ENCODE measurements at places on chromosomes 5 and 9. TPM values are rescaled to one million over a fixed set of nuclear protein-coding genes. Genes with fewer than 3 reads are reported as not detected.

PIP5KL1 gene
- total RNA-seq, result 6.8 TPM

IFNK gene
- not detected for total RNA-seq

EXD3 gene
- total RNA-seq, result 14.8 TPM

CEP120 gene
- total RNA-seq, result 24.5 TPM

PTGES gene
- not detected for total RNA-seq

CCL28 gene
- 18.9 TPM for total RNA-seq

FRRS1L gene
- total RNA-seq, result not detected

IFNA13 gene
- not detected for total RNA-seq

GRCh38 chr9:71778085-71778484, 9.8 kb upstream of the CEMIP2 start:
- DNase-seq, result no peak

DNA sequence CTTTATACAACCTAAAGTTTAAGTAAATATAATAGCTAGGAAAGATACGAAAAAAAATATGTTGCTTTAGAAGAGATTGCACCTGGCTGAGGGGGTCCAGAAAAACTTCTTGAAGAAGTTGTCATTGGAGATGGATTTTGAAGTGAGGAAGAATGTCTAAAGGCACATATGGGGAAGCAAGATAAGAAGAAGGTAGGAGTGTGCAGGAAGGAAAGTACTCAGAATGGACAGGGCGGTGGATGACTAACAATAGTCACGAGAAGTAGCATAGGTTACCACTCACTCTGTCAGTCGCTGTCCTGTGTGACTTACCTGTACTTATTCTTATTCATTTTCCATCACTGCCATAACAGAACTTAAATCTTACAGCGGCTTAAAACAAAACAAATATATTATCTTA, 251.6 kb downstream of the GRIA1 start:
- no peak for DNase-seq

- DNase-seq, result no peak
These were observed 119.4 kb upstream of the IQGAP2 start for GRCh38 chr5:76283670-76284069.

GRCh38 chr5:173538654-173539053, 77.8 kb downstream of the BOD1 start:
- no peak for DNase-seq

- DNase-seq, result no peak
These were observed 28.9 kb downstream of the CERT1 start for GRCh38 chr5:75482482-75482881.

GRCh38 chr5:144820278-144820677, 649.6 kb downstream of the KCTD16 start:
- DNase-seq, result no peak

DNA sequence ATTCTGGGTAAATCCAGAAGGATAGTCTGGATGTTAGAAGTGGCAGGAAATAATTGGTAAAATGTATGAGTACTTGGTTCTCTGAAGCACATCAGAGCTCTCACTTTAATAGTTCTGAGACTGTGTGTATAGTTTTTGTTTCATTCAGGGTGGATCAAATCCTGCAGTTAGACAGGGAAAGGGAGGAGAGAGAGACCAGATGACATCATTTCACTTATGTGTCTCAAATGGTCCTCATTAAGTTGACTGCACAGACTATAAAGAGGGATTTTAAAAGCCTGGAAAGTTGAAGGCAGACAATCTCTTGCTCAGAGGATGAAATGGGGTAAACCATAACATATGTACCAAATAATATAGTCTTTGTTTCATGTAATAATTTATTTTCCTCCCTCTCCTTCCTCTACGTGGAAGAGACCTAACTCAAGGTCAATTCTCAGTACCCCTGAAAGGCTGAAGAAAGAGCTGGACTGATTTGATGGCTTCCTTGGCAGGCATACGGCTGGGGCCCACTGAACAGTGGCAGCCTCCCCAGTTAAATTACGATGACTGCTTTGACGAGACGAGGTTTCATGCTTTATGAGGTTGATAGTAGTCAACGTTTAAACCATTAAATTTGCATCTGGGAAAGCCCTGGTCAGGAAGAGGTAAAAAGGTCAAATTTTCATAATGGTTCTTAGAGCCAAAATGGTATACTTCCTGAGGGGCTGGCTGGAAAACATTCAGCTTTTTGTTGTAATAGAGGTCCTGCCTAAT, 395.1 kb upstream of the RPS23 start:
- no peak for DNase-seq

DNA sequence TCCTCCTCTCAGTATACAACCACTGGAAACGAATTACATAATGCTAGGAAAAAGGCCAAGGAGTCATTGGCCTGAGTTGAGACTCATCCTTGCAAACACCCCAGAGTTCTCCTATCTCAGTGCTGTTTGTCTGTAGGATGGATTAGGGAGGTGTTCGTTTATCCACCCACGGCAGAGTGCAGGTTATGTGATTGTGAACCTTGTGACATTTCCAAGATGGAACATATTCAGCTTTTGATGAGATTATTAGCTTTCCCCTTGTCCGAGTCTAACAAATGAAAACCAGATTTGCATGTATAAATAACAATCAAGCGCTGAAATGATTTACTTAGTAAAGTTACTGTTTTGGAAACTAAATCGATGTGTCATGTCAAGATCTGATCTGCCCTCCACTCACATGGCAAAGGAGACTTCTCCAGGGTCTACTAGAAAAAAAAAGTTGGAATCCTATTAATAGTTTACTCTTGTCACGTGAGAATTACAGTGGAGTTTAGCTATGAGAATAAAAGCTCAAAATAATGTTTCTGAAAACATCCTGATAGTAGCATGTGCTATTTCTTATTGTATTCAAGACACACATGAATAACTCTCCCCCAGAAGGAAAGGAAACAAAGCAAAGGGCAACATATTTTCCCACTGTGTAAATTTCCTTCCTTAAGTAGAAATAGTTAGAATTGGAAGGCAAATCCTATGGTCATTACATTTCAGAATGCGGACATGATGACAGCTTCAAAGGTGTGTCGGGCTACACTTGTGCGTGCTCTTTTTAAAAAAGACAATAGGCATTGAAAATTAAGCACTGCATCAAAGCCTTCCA, 600.4 kb downstream of the EBF1 start:
- DNase-seq, result no peak

GRCh38 chr9:27600256-27600655, 27.0 kb upstream of the C9orf72 start:
- no peak for DNase-seq

DNA sequence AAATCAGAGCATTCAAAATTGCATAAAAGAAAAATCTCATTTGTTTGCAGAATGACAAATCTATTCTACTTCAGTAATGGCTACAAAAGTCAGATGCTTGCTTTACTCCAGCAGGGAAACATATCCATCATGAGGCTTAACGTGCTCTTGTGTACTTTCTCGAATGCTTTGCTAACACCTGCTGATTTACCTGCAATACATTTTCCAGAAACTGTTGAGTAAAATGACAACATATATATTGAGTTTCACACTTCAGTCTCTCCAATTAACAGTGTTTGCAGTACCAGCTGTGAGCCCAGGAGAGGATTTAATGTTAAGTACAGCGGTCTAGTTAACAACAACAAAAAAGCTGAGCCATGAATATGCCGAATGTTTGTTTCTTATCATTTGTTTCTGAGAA, 391.5 kb upstream of the SMC2 start:
- DNase-seq, result no peak

GRCh38 chr5:37247036-37247435, 2.1 kb downstream of the CPLANE1 start:
- no peak for DNase-seq

GRCh38 chr5:36240779-36241630, 720 bp downstream of the NADK2 start:
- peak; percentile 35 for DNase-seq

DNA sequence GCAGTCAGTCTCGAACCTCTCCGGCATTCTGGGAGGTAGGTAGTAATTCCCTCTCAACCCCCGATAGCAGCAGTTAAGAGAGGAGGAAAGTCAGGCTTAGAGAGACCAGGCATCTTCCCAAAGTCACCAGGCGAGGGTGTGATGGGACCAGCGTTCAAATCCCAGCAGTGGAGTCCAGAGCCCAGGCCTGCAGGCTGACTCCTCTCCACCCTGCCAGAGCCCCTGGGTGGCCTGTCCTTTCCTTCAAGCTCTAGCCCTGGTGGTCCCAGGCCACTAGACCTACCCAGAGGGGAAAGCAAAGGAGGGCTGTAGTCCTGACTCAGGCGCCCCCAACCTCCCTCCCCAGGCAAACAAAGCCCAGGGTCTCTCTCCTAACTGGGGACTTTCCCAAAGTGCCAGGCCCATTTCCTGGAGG, 4.2 kb upstream of the NR5A1 start:
- DNase-seq, result no peak

DNA sequence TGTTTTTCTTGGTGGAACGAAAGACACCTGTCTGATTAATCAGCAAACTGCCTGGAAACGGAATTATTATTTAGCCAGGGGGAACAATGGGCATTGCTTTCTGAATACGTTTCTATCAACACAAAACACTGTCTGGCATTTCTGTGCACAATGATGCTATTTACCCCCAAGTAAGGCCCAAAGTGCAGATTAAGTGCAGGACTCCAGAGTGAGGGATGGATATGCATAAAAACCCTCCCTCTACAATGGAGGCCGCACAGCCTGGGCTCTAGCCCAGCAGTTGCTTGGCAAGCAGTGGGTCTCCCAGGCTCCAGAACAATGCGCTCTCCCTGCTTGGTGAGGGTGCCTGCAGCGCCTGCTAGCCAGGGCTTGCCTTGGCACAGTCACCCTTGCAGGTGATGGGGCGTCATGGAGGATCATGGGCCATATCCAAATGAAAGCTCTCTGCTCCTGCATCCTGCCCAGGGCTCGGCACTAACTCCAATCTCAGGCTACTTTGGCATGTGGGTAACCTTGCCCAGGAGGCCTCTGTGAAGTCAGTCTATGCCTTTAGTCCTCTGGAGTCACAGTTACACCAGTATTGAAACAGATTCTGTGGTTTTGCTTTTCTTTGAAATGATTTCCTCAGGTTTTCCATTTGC, 11.5 kb upstream of the SPATA24 start:
- DNase-seq, result no peak

GRCh38 chr9:79189511-79189924, 382.2 kb upstream of the TLE4 start:
- DNase-seq, result no peak

GRCh38 chr5:55866485-55866884, 15.3 kb downstream of the IL31RA start:
- no peak for DNase-seq

DNA sequence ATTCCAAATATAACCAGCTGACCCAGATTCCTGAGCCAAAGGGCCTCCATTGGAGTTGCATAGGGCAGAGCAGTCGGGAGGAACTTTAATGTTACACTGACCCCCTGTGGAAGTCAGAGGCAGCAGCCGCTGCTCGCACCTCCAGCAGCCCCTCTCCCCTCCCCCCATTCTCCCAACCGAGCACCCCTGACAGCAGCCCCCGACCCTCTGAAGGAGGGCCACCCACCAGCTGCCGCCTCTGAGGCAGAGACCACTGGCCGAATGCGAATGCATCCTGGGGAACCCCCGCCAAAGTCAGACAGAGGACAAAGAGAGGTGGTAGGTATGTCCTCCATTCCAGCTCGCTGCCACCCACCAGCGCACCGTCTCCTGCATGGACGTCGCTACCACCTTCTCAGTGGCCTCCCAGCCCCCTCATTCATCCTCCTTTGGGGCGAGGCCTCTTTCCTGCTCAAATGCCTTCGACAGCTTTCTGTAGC, 231.0 kb downstream of the CDK5RAP2 start:
- peak; percentile 8 for DNase-seq

DNA sequence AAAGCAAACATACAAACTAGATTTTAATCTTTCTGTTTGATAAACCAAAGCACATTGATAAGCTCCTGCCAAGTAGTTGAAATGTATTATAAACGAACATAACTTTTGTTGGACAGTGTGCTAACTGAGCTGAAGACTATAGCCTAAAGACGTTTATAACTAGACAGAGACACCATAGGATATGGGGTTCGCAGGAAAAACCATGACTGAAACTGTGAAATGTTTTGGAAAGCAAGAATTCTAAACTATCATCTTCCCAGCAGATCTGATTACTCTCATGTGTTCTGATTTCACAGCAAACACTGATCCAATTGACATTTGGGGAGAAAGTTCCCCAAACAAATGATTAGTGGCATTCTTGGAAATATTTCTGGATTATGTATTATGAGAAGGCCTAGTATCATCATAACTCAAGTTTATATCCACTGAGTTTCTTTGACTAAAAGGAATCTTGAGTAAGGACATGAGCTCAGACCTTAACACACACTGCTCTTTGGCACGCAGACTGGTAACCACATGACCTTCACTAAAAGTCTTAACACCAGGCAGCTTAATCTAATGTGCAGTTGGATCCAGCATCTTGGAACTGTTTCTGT, 375.2 kb downstream of the ZNF608 start:
- DNase-seq, result no peak

GRCh38 chr5:180669661-180670060, 20.3 kb upstream of the FLT4 start:
- DNase-seq, result peak; percentile 45

DNA sequence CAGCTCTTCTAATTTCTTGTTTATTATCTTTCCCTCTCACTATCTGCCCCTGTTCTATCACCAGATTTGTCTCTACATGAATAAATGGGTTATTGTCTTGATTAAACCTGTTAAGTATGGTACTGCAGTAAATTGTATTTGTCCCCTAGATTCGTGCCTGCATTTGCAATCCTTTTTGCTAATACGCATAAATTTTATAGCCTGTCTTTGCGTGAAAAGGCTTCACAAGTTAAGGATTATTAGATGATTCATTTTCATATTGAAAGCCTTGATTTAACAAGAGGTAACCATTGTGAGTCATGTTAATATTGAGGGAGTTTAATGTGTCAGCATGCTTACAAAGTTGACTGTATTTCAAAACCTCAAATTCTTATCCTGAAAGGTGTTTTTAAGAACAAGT, 204.6 kb downstream of the PCSK1 start:
- DNase-seq, result no peak

DNA sequence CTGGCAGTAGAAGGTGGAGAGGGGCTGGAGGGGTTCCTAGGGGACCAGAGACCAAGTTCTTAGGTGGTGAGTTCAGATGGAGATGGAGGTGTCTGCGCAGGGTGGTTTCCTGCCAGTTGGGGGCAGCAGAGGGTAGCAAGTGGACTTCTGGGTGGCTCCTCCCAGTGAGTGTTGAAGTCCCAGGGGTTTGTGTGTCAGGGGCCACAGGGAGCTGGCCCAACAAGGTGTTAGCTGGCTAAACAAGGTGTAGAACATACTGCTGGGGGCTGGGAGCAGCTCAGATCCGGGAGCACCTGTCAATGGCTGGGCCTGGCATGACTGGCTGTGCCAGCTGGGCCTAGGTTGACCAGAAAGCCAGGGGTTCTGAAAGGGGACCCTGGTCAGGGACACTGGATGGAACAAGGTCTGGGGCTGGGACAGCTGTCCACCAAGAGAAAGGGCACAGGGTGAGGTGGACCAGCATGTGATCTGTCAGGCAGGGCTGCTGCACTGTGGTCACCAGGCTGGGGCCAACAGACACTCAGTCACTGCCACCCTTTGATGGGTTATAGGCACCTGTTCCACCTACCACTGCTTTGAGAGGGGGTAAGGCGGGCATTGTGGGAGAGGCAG, 35.6 kb downstream of the DAB2IP start:
- peak; percentile 82 for DNase-seq
